SK-N-SH (cell line): ENCODE measurements at places on chromosomes 2 and 18.

GRCh38 chr18:34709104-34709503, 994 bp upstream of the DTNA start:
- no peak for DNase-seq

GRCh38 chr2:136246086-136246669, 128.2 kb upstream of the CXCR4 start:
- DNase-seq = peak; percentile 21

GRCh38 chr2:127149384-127149783, 42.4 kb upstream of the BIN1 start:
- DNase-seq = no peak

- DNase-seq = peak; percentile 15
These were observed 480.9 kb downstream of the TSN start for GRCh38 chr2:122236152-122236874.

- no peak for DNase-seq
These were observed 8.4 kb downstream of the SCN7A start for GRCh38 chr2:166485558-166486178.
